CD4-positive, alpha-beta memory T cell (primary cell): ENCODE measurements at places on chromosomes 11 and 22. TPM values are rescaled to one million over a fixed set of nuclear protein-coding genes. Genes with fewer than 3 reads are reported as not detected.

- H3K4me1 ChIP-seq = no peaks in the 10 kb centered on the region
- H3K27ac ChIP-seq = no peak overlapping the region
- H3K27me3 ChIP-seq = no peaks in the 10 kb centered on the region
- no peaks in the 10 kb centered on the region for H3K36me3 ChIP-seq
Measured at GRCh38 chr11:45489281-45489905, 176.0 kb downstream of the CHST1 start.

GRCh38 chr11:44600261-44600660 is 34.8 kb downstream of the CD82 start:
- H3K36me3 ChIP-seq = peaks cover 28% of the 10 kb centered on the region
- H3K27me3 ChIP-seq = no peaks in the 10 kb centered on the region
- H3K27ac ChIP-seq = no peak overlapping the region
- no peak for DNase-seq

- no peak for DNase-seq
- H3K27ac ChIP-seq = no peak overlapping the region
- H3K27me3 ChIP-seq = no peaks in the 10 kb centered on the region
- H3K4me3 ChIP-seq = no peak overlapping the region
- H3K4me1 ChIP-seq = peaks cover 15% of the 10 kb centered on the region
- no peaks in the 10 kb centered on the region for H3K36me3 ChIP-seq
Measured at GRCh38 chr11:118267486-118267885, 3.4 kb upstream of the MPZL2 start.

DNA sequence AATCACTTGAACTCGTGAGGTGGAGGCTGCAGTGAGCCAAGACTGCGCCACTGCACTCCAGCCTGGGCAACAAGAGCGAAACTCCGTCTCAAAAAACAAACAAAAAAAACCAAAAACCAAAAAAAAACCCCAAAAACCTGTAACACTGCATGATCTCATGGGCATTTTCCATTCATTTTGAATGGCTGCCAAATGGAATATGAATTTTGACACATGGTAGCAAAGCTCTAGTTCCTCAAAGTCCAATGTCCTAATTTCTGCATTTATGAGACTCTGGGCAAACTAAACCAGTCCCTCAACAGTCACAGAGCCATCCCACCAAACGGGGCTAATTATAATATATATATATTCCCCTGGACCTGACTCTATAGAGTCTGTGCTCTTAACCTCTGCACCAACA is 61.8 kb downstream of the SGSM3 start:
- H3K4me1 ChIP-seq = peaks cover 11% of the 10 kb centered on the region
- no peak overlapping the region for H3K27ac ChIP-seq
- no peak overlapping the region for H3K4me3 ChIP-seq
- H3K27me3 ChIP-seq = no peaks in the 10 kb centered on the region

- H3K27me3 ChIP-seq = no peaks in the 10 kb centered on the region
- H3K4me3 ChIP-seq = no peak overlapping the region
- H3K4me1 ChIP-seq = peaks cover 8% of the 10 kb centered on the region
- no peaks in the 10 kb centered on the region for H3K36me3 ChIP-seq
- H3K27ac ChIP-seq = no peak overlapping the region
Measured at GRCh38 chr11:18775492-18776292, 15.9 kb downstream of the PTPN5 start.

DNA sequence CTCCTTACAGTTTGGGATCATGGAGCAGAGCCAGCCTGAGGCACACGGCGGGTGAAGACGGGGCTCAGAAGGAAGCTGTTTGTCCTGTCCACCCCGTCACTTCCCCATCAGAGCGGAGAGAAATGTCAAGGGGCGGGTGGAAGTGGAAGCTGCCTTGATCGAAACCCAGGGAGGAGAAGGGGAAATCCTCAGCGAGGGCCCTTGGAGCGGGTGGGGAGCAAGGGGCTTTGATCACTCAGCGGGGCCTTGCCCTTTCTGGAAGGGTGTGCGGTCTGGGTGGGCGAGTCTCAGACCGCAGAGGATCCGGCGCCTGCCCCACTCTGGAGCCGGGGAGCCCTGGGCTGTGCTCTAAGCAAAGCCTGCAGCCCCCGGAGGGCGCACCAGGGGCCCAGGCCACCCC is 320.4 kb downstream of the NTM start:
- H3K4me3 ChIP-seq = no peak overlapping the region
- no peak overlapping the region for H3K27ac ChIP-seq
- no peak for DNase-seq
- no peaks in the 10 kb centered on the region for H3K4me1 ChIP-seq
- no peaks in the 10 kb centered on the region for H3K27me3 ChIP-seq

GRCh38 chr22:48099671-48100070 is 1337.2 kb downstream of the TBC1D22A start:
- H3K27me3 ChIP-seq = no peaks in the 10 kb centered on the region
- no peaks in the 10 kb centered on the region for H3K36me3 ChIP-seq
- H3K4me3 ChIP-seq = no peak overlapping the region
- DNase-seq = no peak
- peaks cover 26% of the 10 kb centered on the region for H3K4me1 ChIP-seq

DNA sequence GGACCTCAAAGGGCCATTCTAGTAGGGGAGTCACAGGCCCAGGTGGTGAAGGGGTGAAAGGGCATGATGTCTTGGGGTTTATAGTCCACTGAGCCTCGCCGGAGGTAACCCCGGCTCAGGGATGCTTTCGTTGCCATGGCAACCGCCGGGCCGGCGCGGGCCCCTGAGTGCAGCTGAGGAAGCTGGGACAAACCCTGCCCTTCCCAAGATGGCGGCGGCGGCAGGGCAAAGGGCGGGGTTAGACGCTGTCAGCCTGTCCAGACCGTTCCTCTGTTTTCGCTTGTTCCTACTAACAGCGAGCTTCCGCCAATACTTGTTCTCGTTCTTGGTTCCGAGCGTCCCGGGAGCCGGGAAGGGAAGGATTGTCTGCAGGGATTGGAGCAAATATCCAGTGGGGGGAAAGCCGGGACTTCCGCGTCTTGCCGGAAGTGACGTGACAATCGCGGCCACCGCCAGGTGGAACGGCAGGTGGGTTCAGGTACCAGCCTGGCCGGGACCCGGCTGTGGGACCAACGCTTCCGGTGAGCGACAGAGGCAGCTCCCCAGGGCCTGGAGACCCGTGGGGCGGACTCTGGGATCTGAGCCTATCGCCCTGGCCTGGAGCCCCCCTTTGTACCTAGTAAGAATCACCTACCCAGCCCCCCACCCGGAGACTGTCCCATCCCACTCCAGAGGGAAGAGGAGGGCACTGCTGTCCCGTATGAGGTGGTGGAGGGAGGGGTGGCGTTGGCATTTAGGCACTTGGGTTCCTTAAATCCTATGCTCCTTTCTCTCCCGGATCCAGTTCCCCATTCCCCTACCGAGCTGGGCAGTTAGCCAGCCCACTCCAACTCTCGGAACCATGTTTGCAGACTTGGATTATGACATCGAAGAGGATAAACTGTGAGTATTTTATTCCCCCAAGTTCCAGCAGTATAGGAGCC is at the start of gene PICK1:
PICK1 (plus strand) TSS at position 436 of the 923 bp plus-strand sequence; CDS start at position 842, 406 bp downstream.
- peaks cover 3% of the 10 kb centered on the region for H3K36me3 ChIP-seq
- H3K27me3 ChIP-seq = no peaks in the 10 kb centered on the region

GRCh38 chr11:695538-696248 is at the start of gene TMEM80:
Gene TMEM80 (plus strand): TSS chr11:695816. CDS start chr11:695828, 12 bp downstream.
- H3K4me1 ChIP-seq = peaks cover 57% of the 10 kb centered on the region
- no peaks in the 10 kb centered on the region for H3K36me3 ChIP-seq
- H3K27me3 ChIP-seq = no peaks in the 10 kb centered on the region
- peak; percentile 99 for DNase-seq

GRCh38 chr11:55942785-55943392 is 6.7 kb upstream of the OR5I1 start:
- H3K27me3 ChIP-seq = no peaks in the 10 kb centered on the region
- no peak overlapping the region for H3K4me3 ChIP-seq
- H3K27ac ChIP-seq = no peak overlapping the region
- no peaks in the 10 kb centered on the region for H3K4me1 ChIP-seq

- no peak for DNase-seq
- no peak overlapping the region for H3K27ac ChIP-seq
- no peaks in the 10 kb centered on the region for H3K4me1 ChIP-seq
- no peaks in the 10 kb centered on the region for H3K27me3 ChIP-seq
Measured at GRCh38 chr11:1437500-1437899, 47.8 kb downstream of the BRSK2 start.

GRCh38 chr22:21889251-21889990 is 22.0 kb upstream of the MAPK1 start:
- H3K27ac ChIP-seq = no peak overlapping the region
- H3K27me3 ChIP-seq = no peaks in the 10 kb centered on the region
- no peak overlapping the region for H3K4me3 ChIP-seq
- no peaks in the 10 kb centered on the region for H3K36me3 ChIP-seq
- DNase-seq = no peak

DNA sequence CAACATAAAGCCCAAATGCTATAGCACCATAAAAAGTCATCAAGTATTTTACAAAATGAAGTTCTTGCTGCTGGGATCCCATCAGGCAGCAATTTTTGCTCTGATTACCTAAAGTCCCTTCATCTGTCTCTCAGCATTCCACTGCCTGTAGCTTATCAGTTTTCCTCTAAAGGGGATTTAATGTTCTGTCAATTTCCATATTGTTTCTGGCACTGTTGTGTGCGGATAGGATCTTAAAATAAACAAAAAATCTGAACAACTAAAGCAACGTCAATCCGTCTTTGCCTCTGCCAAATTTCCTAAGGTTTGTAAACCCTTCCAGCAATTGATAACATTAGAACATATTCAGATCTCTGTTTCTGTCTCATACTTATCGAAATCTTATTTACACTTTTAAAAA is 1126.3 kb upstream of the RAG2 start:
- no peaks in the 10 kb centered on the region for H3K4me1 ChIP-seq
- DNase-seq = no peak
- no peak overlapping the region for H3K27ac ChIP-seq

DNA sequence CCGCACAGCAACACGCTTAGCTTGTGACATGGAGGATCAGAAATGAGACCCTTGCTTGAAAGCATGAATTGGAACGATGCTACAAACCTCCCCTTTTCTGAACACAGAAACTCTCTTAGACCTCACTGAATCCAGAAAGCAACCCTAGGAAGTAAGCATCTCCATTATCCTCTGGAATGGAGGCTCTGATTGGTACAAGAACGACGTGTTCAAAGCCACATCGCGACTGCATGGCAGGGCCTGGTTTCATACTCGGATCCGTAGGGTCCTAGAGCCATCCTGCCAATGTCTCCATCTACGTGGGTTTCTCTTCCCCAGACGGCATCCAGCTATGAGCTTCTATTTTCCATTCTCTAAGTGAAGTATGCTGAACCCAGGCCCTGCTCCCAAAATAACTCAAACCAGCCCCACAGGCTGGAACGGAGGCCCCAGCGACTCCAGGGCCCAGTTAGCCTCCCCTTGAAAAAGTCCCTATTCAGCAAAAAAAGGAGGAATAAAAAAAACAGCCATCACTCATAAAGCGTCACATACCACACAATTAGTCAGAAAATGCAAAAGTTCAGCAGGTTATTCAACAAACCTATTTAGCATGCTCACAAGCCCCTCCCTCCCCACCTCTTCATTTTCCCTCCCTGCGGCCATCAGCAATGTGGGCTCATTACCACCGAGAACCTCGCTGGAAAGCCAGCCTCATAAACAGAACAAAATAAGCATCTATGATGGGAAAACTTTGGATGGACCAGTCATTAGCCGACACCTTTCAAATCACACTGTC is 7.1 kb upstream of the MN1 start:
- no peak for DNase-seq
- H3K4me1 ChIP-seq = peaks cover 7% of the 10 kb centered on the region
- H3K36me3 ChIP-seq = no peaks in the 10 kb centered on the region
- H3K27ac ChIP-seq = no peak overlapping the region
- peaks cover 6% of the 10 kb centered on the region for H3K27me3 ChIP-seq

- no peaks in the 10 kb centered on the region for H3K36me3 ChIP-seq
- no peak overlapping the region for H3K27ac ChIP-seq
- no peaks in the 10 kb centered on the region for H3K4me1 ChIP-seq
- no peak overlapping the region for H3K4me3 ChIP-seq
- no peak for DNase-seq
Measured at GRCh38 chr22:44354288-44354687, 41.5 kb upstream of the SHISAL1 start.

- no peak overlapping the region for H3K27ac ChIP-seq
- H3K27me3 ChIP-seq = no peaks in the 10 kb centered on the region
- H3K36me3 ChIP-seq = no peaks in the 10 kb centered on the region
- H3K4me3 ChIP-seq = no peak overlapping the region
Measured at GRCh38 chr22:23533328-23533762, 46.7 kb downstream of the IGLL1 start.

DNA sequence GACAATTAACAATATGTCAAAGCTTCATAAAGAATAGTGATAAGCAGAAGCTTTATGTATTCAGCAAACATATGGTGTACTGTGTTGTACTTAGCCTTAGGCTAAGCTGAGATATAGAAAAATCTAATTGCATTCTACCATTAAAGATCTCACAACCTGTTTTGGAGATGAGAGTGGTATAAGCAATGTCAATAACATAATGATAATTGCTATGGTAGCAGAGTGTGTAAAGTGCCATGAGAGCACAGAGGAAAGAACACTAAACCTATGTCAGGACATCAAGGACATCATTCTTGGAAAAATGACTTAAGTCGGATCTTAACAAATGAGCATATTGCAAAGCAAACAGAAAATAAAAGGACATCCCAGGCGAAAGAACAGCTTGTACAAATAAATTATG is 28.6 kb upstream of the ANGPTL5 start:
- no peaks in the 10 kb centered on the region for H3K27me3 ChIP-seq
- no peaks in the 10 kb centered on the region for H3K4me1 ChIP-seq
- H3K36me3 ChIP-seq = no peaks in the 10 kb centered on the region
- no peak for DNase-seq

DNA sequence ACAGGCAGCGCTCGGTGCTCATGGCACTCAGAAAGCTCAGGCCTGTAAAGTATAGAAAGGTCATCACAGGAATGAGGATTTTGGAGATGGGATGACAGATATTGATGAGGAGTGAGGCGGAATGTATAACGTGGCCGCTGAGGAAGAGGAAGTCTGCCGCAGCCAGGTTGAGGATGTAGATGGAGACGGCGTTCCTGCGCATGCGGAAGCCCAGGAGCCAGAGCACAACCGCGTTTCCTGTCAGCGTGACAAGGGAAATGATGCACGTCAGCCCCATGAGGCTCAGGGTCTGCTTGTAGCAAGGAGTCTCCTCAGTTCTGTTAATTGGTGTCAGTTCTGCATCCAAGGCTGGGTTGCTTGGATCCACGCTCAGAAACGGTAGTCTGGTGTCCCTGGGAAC is 33.1 kb upstream of the MRGPRX1 start:
- H3K4me3 ChIP-seq = no peak overlapping the region
- no peaks in the 10 kb centered on the region for H3K4me1 ChIP-seq

- no peak within 1 kb of the TSS for H3K27ac ChIP-seq
- no peak for DNase-seq
- no peaks in the 10 kb centered on the region for H3K4me1 ChIP-seq
- H3K4me3 ChIP-seq = no peak within 1 kb of the TSS
Measured at GRCh38 chr11:68980776-68981065, at the start of gene MRGPRD. Gene MRGPRD (minus strand): TSS chr11:68980986. CDS start chr11:68980986, 0 bp downstream.

GRCh38 chr22:37234736-37235711 is 9.0 kb downstream of the RAC2 start:
- no peaks in the 10 kb centered on the region for H3K27me3 ChIP-seq
- no peak for DNase-seq
- H3K36me3 ChIP-seq = peaks cover 62% of the 10 kb centered on the region
- H3K4me3 ChIP-seq = peak overlapping the region; percentile 16
- peaks cover 98% of the 10 kb centered on the region for H3K4me1 ChIP-seq
- peak overlapping the region; percentile 91 for H3K27ac ChIP-seq

Gene GAS2
- total RNA-seq = 3.3 TPM

Gene ACTN3
- total RNA-seq = 0.17 TPM

Gene ZNF214
- total RNA-seq = not detected

Gene FAM180B
- 0.25 TPM for total RNA-seq

Gene PPFIBP2
- total RNA-seq = 18.5 TPM

Gene FREY1
- total RNA-seq = 4.8 TPM

Gene DEFB131B
- total RNA-seq = not detected

Gene ACAT1
- 19.5 TPM for total RNA-seq

Gene C1QTNF4
- total RNA-seq = 0.44 TPM

Gene CHRM4
- total RNA-seq = not detected

Gene OR51E2
- total RNA-seq = not detected

Gene PTPN5
- not detected for total RNA-seq

Gene SMTNL1
- total RNA-seq = not detected

Gene SEC14L6
- total RNA-seq = not detected

Gene NCAM1
- total RNA-seq = 0.39 TPM

Gene SLC37A2
- 4.8 TPM for total RNA-seq
